ENCODE measurements at places on chromosomes 12 and 14.

DNA sequence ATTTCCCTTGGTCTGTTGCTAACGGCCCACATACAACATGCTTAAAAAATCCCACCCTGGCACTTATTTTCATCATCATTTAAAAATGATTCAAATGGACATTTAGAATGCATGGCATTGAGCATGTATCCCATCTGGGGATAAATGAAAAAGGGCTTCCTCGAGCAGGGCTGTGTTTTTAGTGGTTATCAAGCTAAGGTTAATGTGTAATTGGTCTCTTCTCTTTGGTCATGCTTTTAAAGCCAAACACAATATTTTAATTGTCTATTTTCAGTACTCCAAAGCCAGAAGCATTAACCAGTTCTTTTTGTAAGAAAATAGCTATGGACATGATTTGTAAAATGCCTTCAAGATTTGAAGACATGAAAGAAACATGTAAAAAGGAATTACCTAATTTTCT lies 1.9 kb upstream of the TRHDE start:
- no peak for DNase-seq

GRCh38 chr14:50599700-50600444 lies 39.9 kb downstream of the ATL1 start:
- DNase-seq: peak; percentile 31

DNA sequence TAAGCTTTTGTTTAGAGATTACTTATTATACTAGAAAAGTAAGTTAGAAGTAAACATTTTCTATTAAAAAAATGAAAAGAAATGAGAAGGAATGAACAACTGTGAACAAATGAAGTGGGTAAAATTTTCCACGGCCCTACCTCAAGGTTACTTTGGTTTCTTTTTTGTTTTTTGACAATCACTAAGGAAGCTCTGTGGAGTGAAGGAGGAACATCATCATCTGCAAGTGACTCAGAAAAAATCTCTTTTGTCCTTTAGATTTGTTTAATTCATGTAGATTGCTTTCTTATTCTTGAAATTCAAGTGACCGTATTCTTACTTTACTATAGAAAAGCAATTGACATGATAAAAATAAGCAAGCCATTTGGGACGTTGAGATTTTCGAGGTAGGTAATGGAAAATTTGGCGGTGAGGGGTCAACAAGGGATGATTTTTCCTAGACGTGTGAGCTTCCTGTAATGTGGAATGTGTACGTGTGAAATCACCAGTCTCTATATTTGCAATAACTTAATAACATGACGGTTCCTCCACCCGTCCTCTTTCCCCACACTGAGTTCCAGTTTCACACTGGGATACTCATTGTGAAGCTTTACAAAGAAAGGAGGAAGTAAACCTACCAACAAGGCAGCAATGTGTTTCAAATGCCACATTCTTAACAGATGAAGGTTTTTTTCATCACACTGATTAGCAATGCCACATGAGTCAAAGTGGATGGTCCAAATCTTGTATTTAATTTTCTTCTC lies 62.3 kb upstream of the EGLN3 start:
- DNase-seq: no peak

DNA sequence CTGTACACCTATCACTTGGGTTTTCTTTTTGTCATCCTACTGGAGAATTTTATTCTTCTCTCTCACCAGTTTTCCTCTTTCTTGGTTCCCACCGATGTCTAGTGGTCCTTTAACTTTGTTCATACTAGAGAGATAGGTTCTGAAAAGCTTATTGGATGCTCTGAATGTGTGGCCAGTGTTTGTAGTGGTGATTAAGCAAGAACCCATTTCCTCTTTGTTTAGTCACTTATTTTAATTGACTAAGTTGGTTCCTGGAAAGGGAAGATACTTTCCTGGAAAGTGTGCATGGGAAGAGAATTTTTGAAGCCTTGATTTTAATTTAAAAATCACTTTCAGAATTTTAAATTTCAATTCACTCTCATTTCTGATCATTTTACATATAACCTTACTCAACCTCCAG lies 127.2 kb downstream of the OTOGL start:
- DNase-seq: peak; percentile 10

- peak; percentile 58 for DNase-seq
Measured at GRCh38 chr12:58530742-58531062, 389.6 kb downstream of the LRIG3 start.

DNA sequence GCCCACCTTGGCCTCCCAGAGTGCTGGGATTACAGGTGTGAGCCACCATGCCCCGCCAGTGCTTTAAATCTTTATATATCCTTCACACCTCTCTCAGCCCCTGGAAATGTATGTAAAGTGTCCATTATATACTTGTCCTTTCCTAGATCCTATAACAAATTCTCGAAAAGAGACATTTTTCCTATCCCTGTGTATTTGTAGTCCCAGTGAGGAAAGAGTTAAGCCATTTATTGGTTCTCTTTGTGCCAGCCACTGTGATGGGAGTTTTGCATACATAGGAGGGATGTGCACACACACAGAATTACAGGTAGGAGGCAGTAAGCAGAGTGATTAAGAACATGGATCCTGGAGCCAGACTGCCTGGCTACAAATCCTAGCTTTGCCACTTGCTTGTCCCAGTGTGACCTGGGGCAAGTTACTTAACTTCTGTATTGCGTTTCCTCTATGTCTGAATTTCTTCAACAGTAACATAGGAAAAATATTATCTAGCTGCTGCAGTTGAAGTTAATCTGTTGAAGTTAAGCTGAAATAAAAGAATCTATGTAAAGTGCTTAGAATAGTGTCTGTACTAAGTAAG lies 2.1 kb upstream of the RABGGTA start:
- no peak for DNase-seq

GRCh38 chr12:82437744-82438143 lies 79.4 kb downstream of the METTL25 start:
- no peak for DNase-seq

DNA sequence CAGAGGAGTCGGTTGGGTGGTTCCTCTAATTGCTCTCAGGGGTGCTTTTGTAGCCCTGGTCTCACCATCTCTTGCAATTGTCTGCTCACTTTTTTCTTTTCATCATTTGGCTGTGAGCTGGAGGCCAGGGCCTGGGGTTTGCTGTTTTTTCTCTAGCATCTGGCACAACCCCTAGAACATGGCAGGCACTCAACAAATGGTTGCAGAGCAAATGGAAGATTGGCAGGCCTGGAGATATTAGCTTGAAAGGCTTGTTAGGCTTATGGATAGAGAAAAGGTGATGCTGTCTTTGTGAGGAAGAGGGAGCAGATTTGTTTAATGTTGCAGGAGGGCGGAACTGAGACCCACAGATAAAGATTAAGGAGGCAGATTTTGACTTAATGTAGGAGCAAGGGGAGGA lies 47.0 kb downstream of the GALNT8 start:
- no peak for DNase-seq

GRCh38 chr14:65095633-65096205 lies 6.6 kb downstream of the MAX start:
- DNase-seq: peak; percentile 6

DNA sequence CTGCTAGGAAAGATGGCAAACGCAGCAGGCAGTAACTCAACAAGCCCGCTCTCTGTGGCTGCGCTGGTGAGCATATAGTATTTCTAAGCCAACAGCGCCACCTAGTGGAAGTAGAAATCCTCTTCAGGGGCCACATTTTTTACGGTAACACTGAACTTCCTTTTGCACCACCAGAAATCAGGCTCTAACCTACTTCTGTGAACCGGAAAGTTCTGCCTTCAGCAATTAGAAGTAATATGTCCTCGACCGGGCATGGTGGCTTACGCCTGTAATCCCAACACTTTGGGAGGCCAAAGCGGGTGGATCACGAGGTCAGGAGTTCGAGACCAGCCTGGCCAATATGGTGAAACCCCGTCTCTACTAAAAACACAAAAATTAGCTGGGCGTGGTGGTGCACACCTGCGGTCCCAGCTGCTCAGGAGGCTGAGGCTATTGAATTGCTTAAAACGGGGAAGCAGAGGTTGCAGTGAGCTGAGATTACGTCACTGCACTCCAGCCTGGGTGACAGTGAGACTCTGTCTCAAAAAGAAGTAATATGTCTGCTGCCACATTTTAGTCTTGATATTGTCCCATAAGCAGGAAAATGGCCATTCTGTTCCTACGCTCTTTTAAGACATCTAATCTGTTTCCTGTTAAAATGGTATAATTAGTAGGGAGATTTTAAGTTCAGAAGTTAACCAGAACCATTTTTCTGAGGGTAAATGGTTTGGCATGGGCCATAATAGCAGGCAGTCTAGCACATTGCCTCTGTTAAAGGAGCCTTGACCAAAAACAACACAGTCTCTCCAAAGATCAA lies 26.8 kb downstream of the APOBEC1 start:
- peak; percentile 71 for DNase-seq

DNA sequence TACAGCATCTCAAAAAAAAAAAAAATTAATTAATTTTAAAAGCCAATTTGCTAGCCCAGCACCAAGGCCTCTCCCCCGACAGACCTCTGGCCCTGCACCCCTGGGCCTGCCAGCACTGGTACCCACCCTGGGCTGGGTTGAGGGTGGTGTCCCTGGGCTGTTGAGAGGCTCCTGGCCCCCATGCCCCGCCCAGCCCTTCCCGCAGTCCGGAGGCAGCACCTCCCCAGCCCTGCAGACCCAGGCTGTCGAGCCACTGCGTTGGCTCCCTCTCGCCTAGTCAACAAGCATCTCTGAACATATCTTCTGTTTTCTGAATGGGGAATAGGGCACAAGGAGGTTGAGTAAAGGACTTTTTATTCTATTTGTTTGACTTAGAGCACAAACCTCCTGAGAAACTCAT lies 87.1 kb downstream of the FBXL14 start:
- DNase-seq: no peak

DNA sequence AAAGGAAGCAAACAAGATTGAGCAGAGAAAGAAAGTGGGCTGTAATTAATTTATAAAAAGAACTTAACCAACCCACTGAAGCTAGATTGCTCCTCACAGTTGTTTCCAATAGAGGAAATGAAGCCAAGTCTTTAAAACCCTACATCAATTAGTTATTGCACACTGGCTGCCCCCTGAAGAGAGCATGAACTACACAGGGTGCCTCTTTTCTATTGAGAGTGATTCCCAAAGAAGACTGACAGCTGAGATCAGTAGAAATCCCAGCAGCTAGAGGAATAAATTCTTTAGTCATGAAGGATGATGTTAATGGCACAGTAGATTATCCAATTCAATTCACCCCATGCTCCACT lies 8.6 kb upstream of the USP15 start:
- no peak for DNase-seq

- DNase-seq: no peak
Measured at GRCh38 chr12:83322809-83323208, 636.1 kb downstream of the TMTC2 start.

DNA sequence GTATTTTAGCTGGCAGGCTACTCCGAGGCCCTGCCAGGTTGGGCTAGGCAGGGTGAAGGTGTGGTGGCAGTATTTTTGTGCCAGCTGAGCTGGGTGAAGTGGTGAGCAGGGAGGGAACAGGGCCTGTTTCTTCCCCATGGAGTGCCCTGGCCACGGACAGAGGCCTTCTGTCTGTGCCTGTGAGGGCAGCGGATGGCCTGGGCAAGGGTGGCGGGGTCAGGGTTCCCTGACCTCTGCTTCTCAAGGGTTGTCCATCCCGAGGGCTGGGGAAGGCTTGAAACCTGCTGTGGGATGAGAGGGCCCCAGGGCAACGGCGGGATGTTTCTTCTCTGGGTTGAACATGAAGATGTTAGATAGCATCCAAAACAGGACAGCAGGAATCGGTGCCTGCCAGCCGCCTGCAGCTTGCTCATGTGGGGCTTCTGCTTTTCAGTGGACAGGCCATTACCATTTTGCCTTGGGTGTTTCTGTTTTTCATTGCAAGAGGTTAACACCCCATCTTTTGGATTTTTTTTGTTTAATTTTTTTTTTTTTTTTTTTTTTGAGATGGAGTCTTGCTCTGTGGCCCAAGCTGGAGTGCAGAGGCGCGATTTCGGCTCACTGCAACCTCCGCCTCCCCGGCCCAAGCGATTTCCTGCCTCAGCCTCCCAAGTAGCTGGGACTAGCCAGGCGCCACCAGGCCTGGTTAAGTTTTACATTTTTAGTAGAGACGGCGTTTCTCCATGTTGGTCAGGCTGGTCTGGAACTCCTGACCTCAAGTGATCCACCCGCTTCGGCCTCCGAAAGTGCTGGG lies 3.3 kb downstream of the MTA1 start:
- DNase-seq: no peak

GRCh38 chr12:27034607-27035293 lies 12.4 kb downstream of the MED21 start:
- DNase-seq: no peak
